ENCODE measurements at places on chromosomes 4 and X.

GRCh38 chr4:189792924-189793618, 147.6 kb upstream of the FRG1 start:
- peak; percentile 71 for DNase-seq

- no peak for DNase-seq
Measured at GRCh38 chr4:17063888-17064287, 165.4 kb upstream of the LDB2 start.

- DNase-seq = peak; percentile 7
Measured at GRCh38 chr4:112938461-112939058, 110.9 kb upstream of the ANK2 start.

- no peak for DNase-seq
Measured at GRCh38 chr4:133273401-133273800, 124.3 kb downstream of the PCDH10 start.

GRCh38 chr4:1017211-1017610, 5.8 kb downstream of the FGFRL1 start:
- no peak for DNase-seq

DNA sequence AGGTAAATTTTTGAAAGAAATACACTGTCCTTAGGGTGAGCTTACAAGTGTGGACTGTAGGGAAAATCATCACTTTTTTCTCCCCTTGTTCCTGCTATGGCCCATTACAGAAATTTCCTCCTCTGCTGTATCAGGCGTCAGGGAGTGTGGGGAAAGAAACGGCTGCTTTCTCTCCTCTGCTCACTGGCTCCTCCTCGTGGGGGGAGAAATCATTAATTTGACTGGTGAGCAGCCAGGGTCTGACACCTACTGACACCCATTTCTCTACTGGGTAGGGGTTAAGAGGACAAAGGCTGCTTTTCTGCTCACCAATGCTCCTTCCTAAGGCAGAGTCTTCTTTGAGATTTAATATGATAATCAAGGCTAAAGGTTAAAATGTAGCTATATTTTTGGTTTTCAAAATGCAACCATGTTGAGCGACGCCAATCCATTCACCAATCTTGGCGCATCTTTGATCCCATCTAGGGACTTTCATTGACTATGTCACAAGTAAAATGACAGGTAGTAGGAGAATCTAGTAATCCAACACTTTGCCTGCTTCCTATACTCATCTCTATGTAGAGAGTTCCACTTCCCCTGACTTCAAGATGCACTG, 25.1 kb downstream of the SETD7 start:
- DNase-seq = peak; percentile 79

GRCh38 chr4:76802236-76803021, 95.5 kb downstream of the SOWAHB start:
- peak; percentile 55 for DNase-seq

GRCh38 chrX:113289503-113289902, 448.9 kb upstream of the AMOT start:
- no peak for DNase-seq

DNA sequence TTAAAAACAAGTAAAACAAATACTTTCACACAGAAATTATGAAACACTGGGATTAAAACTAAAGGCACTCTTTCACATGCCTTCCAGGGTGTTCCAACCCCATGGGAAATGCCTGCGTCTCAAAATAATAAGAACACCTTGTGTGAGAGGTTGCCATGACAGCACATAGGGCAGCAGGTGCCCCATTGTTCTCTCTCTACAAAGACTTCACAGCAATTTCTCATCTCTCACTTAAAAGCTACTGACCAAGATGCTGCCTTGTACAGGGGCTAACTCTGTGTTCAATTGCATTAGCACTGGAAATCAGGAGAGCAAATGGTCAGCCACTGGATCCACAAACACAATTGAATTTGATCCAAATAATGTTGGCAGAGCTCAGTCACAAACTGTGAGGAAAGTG, 102.5 kb upstream of the GALNTL6 start:
- no peak for DNase-seq

DNA sequence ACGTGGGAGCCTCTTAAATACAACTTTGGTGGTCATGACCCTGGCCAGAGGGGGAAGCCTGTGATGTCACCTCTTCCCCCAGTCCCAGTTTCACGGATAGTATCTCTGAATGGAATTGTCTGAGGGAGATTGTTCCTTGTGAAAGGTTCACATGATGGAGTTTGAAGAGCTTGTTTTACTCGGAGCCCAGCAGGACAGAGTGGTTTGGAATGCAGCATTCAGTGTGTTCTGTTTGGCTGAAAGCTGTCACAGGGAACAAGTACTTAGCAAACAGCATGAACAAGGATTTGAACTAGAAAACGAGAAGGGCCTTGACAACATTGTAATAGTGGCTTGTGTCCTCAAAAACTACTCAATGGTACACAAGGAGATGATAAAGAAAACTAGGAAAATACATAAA, 133.9 kb upstream of the CXorf66 start:
- DNase-seq = no peak

- DNase-seq = no peak
Measured at GRCh38 chrX:67520671-67521070, 23.1 kb upstream of the AR start.

- DNase-seq = no peak
Measured at GRCh38 chr4:37631551-37631950, 54.6 kb downstream of the RELL1 start.

DNA sequence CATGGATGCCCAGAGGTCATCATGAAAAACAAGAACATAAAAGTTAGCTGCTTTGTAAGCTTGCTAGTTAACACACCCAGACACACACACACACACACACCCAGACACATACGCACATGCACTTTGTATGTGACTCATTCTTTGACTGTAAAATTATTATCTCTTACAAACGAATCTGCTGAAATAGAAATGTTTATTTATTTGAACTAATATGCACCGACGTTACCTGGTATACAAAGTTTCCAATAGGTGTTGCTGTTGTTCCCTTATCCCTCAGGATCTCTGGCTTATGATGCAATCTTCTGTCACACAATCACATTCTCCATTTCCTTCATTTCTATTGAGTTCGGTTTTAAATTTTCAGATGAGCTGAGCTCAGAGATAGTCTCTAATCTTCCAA, 209.3 kb downstream of the PTTG2 start:
- DNase-seq = no peak

- DNase-seq = no peak
Measured at GRCh38 chr4:48228949-48229348, 40.7 kb downstream of the TEC start.

DNA sequence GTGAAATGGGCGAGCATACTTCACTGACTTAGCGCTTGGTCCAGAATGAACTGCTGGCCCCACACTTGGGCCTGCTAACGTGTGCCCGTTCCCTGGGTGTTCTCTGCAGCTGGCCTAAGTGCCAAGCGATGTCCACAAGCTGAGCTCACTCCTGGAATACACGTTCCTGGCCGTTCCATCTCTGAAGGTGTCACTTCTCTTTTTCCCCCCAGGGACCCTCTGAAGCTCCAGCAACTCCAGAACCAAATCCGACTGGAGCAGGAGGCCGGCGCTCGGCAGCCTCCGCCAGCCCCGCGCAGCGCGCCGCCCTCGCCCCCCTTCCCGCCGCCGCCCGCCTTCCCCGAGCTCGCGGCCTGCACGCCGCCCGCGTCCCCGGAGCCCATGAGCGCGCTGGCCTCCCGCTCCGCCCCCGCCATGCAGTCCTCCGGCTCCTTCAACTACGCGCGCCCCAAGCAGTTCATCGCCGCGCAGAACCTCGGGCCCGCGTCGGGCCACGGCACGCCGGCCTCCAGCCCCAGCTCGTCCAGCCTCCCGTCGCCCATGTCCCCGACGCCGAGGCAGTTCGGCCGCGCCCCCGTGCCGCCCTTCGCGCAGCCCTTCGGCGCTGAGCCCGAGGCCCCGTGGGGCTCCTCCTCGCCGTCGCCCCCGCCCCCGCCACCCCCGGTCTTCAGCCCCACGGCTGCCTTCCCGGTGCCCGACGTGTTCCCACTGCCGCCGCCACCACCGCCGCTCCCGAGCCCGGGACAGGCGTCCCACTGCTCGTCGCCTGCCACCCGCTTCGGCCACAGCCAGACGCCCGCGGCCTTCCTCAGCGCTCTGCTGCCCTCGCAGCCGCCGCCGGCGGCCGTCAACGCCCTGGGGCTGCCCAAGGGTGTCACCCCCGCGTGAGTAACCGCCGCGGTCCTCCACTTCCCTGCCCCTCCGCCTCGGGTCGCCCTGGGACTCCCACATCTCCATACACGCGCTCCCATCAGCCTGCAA, 132.3 kb downstream of the CBR4 start:
- DNase-seq = peak; percentile 73

- DNase-seq = peak; percentile 35
Measured at GRCh38 chr4:184782731-184783373, 42.9 kb downstream of the ACSL1 start.

- DNase-seq = no peak
Measured at GRCh38 chrX:83829874-83830273, 31.1 kb upstream of the CYLC1 start.

GRCh38 chrX:53383376-53384076, 38.9 kb downstream of the SMC1A start:
- no peak for DNase-seq

GRCh38 chr4:150206954-150207353, 128.7 kb downstream of the DCLK2 start:
- no peak for DNase-seq

GRCh38 chr4:26039639-26040359, 125.8 kb downstream of the SMIM20 start:
- no peak for DNase-seq

GRCh38 chr4:74873545-74874301, 59.2 kb upstream of the PARM1 start:
- no peak for DNase-seq

GRCh38 chrX:110081740-110082139, 78.8 kb downstream of the TMEM164 start:
- no peak for DNase-seq

GRCh38 chrX:67780694-67781109, 236.9 kb downstream of the AR start:
- no peak for DNase-seq

DNA sequence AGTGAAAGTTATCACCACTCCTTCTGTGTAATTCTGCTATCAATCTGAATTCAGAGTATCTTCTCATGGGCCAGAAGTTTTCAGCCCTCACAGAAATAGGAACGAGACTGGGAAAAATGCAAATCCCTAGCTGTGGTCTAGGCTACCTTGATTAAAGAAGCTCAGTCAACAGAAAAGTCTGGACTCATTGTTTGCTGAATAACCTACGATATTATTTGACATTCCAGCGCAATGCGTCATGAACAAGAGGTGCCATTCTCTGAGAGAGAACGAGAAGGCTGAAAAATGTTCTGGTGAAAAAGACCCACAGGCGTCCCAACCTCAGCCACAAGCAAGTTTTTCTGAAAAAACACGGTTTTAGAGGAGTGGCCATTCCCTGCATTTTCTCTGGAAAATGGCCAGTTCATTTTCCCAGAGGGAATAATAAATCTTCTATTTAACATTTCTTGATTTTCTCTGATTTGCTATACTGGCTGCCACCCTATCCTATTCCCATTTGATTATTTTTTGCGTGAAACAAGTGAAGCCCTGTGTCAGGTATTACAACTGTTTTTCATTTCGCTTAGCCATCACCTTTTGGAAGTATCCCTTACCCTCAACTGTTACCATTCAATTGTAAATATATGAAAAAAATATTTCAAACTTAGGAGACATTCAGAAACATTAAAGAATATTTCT, 1117.6 kb upstream of the PRKX start:
- no peak for DNase-seq

DNA sequence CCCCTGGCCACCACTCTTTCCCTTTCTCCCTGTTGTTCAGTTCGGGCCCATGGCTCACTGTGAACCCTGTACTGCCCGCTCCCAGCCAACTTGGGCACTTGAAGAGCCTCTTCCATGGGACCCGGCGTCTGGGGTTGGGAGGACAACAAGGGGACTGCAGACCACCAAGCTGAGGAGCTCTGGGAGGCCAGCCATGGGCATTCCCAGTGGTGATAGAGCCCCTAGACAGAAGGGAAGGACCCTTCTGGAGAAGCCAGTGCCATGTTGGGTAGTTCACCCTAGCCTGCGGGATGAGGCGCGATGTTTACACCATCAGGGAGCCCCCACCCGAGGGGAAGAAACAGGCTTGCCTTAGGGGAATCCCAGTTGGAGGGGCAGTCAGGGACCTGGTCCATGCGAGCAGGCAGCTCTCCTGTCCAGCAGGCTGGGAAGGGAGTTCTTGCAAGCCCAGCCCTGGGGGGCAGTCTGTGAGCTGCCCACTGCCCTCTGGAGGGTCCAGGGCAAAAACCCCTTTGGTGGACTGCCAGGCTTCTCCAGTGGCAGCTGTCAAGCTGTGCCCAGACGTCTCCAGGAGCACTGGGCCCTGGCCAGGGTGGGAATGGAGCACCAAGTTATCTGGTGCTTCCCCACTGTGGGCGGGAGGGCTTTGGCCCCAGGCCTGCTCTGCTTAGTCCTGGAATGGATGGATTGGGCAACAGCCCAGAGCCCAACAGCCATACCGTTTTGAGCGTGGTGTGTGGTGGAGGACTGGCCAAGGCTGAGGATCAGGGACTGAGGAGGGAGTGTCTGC, 23.7 kb upstream of the UBA1 start:
- DNase-seq = peak; percentile 37

GRCh38 chrX:71162981-71163380, 18.3 kb downstream of the NLGN3 start:
- DNase-seq = peak; percentile 69

- DNase-seq = no peak
Measured at GRCh38 chr4:57550198-57550597, 440.0 kb upstream of the IGFBP7 start.

DNA sequence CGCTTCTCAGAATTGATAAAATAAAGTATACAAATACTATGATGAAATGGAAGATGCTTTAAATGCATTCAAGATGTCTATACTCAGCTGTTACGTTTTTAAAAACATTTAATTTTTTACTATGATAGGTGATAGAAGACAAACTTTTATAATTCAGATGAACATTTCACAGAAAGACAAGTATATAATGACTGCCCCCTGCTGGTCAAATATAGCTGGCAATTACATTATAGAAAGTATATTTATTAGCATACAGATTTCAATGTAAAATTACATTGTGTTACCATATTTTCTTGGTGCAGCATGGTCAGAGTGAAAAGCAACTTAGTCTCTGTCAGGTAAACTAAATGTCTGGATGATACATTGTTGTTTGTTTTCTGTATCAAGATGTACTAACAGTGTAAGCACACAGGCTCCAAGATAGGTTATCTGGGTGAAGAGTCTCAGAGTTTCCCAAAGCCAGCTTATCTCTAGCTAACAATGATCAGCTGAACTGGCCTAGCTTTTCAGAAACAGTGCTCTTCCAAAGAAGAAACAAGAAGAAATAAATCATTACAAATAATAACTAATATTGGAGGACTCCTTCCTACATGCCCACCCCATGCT, 54.1 kb downstream of the SRPX start:
- no peak for DNase-seq

GRCh38 chr4:184384810-184385557, 89.4 kb downstream of the IRF2 start:
- DNase-seq = no peak

- no peak for DNase-seq
Measured at GRCh38 chr4:99655308-99656081, 2.1 kb downstream of the C4orf54 start.

DNA sequence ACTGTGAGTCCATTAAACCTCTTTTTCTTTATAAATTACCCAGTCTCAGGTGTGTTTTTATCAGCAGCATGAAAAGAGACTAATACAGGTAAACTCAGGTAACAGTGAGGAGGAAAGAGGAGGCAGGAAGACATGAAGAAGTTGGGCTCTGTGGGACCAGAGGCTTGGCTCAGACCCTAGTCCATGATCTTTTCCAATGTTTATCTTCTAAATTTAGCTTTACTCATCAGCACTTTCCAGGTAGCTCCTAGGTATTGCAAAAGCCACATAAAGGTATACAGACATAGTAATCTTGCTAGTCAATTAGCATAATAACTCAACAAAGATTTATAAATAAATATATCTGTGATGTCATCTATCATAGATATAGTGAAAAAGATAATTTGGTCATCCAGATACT, 11.2 kb upstream of the FRYL start:
- no peak for DNase-seq

GRCh38 chr4:41874398-41874797, 60.8 kb upstream of the TMEM33 start:
- DNase-seq = no peak
